Stimulated activated CD8-positive, alpha-beta memory T cell treated with anti-CD3 and anti-CD28 coated beads, Interleukin-2, amount 100 ng/mL, for 1 hour (primary cell): ENCODE measurements at places on chromosomes 7 and 10.

DNA sequence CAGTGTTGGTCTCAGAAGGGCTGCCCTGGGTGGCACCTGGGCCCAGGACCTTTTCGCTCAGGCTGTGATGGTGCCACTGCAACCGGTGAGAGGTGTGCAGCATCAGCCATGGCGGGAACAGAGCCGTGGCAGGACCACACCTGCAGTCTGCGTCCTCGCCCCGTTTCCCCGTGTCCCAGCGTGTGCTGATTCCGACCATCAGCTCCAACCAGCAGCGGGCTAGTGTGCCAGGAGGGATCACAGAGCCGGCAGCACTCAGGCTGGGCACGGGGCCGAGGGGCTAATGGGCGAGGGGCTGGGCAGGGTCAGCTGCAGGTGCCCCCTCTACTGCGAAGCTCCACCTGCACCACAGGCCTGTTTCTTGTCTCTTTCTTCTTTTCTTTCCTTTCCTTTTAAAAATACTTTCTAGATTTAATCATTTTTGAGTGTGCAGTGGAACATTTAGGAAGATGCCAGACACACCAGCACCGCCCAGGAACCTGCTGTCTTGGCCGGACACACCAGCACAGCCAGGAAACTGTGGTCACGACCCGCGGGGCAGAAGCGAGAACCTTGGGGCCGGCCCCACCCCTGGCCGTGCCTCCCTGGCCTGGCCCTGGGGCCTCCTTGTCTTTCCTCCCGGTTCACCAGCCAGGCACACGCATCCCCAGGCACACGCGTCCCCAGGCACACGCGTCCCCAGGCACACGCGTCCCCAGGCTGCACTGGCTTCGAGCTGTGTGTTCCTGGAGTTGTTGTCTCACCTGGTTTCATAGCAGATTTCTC is 34.6 kb downstream of the ADGRA1 start:
- DNase-seq, result no peak

GRCh38 chr7:132935608-132936007 is 146.3 kb downstream of the CHCHD3 start:
- no peak for DNase-seq

DNA sequence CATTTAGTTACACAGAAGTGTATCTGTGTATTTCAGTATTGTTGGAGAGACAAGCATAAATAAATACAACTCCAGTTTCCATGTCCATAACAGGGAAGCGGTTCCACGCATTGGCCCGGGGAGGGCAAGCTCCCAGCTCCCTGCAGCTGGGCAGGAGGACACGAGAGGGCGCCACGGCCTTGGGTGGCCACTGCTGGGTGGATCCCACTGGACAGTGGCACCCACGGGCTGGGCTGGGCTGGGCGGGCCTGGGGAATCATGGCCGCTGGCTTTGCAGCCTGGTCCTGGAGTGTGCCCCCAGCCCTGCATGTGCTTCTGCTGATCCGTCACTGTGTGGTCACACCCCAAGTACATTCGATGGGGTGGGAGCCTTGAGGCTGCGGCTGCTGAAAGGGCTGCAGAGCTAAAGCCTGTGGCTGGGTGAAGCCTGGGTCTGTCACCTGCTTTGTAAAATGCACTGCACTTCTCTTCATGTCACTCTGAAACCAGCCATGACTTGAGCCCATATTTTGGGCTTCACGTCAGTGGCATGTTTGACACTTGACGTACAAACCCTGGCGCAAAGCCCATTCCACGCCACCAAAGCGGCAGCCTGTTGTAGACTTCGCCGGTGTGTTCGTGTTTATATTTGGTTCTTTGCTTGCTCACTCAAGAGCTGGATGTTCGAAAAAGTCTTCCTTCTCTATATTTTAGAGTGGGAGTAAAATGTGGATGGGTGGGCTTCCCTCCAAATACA is 27.5 kb downstream of the LRRC27 start:
- no peak for DNase-seq

- no peak for DNase-seq
Observed at GRCh38 chr7:40331915-40332314, 197.1 kb downstream of the SUGCT start.

DNA sequence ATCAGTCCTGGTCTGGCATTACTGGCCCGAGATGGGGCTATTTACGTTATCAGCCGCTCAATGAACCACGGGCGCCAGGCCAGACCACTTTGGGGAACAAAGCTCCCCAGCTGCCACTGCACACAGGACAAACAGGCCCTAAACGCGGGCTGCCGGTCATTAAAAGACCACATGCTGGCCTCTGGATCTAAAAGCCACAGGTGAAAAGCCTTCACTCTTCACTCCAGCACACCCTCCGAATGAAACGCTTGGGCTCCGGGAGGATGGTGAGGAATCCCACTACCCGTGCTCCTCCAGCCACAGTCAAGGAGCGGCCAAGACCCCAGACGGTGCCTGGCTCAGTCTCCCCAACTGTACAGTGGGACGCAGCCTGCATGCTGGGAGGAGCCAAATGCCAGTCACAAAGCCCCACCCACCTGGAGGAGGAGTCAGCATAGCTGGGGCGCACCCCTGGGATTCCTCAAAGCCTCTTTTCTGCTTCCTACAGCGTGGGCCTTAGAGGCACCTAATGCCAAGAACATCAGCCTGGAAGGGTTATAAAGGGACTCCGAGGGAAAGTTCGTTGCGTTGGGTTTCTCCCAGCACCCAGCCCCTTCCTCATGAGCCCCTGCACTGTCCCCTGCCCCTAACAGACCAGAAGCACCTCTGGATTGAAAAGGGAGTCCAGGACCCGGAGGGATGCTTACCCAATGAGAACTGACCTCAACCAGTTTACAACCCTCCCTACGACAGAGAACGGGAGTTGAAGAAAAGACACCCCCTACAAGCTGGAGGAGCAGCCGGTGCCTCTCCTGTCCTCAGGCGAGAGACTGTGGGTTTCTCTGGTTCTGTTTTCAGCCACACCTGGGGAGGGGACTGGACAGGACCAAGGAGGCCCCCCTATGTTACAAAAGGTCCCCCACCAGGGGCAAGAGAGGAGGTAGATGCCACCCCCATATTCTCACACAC is 4.7 kb downstream of the PDGFA start:
- DNase-seq, result no peak

DNA sequence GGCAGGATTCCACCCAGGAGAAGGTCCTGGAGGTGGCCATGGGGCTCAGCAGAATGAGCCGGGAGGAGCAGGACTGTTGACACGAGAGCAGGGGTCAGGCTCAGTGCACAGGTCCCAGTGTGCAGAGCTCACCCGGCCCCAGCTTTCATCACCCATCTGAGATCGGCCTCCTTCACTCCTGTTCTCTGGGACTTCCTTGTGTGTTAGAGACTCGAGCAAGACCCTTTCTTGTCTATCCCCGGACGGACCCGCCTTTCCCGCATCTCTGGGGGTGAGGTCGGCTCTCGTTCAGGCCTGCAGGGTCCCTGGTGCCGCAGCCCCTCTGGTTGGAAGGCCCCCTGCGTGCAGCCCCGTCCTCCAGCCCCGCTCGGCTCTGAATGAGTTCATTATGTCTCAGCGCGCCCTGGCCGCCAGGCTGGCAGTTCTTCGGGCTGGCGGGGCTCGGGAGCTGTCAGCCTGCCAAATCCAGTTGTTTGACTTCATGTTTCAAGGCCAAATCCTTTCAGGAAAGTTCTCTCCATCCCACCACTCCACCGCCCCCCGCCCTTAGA is 127.9 kb downstream of the LHPP start:
- DNase-seq, result no peak

DNA sequence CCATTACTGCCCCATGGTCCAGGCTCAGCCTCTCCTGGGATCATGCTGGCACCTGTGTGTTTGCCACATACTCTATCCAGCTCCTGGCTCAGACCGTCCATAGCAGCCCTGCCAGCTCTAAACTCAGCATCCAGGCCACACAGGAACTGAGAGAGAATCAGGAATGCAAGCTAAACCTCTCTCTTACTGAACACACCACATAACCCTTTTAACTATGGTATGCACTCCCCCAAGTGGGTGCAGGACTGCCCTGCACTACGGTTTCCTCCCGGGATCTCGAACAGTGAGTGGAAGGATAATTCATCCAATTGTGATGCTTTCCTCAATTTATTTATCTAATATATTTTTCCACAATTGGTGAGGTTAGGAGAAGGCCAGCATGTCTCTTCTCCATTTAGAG is 17.1 kb upstream of the ZNF800 start:
- DNase-seq, result no peak

- no peak for DNase-seq
Observed at GRCh38 chr7:115086146-115086841, 164.4 kb downstream of the MDFIC start.

DNA sequence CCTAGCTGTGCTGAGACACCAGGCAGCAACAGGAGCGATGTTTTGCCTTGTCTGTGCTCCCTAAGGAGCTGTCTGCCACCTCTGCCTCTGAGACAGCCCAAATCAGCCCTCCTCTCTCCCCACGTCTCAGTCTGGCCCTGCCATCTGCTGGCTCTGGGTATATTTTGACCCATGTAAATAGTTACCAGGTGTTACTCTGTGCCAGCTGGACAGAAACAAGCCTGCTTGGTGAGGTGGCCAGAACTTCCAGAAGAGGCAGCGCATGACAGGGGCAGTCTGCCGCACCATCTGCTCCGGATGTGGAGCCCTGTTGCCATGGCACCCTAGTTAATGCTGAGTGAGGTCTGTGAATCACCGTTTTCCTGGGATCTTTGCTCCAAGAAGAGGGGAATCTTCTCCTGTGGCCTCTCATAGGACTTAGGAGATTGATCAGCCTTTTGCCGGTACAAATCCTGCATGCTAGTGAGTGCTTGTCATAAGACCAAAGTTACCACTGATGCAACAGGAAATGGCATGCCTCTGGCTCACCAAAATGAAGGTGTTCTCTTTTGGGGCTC is 31.8 kb downstream of the GSTO2 start:
- DNase-seq, result no peak

GRCh38 chr10:2410049-2410448 is 657.3 kb upstream of the PFKP start:
- no peak for DNase-seq

DNA sequence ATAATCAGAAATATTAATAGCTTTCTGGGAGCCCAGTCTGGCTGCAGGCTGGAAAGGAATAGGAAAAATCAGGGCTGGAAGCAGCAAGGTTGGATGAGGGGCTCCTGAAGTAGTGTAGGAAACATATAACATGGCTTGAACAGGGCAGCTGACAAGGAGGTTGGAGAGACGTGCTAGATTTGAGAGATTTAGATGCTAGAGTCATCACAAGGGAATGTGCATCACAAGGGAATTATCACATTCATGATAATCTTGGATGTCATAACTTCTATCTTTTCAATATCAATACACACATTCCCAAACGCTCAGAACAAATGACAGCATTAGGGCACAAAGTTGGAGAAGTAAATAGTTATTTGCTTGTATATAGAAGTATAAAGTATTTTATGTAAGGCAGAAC is 120.9 kb upstream of the EGFR start:
- no peak for DNase-seq

- DNase-seq, result no peak
Observed at GRCh38 chr10:31697271-31698180, 231.1 kb downstream of the ARHGAP12 start.

DNA sequence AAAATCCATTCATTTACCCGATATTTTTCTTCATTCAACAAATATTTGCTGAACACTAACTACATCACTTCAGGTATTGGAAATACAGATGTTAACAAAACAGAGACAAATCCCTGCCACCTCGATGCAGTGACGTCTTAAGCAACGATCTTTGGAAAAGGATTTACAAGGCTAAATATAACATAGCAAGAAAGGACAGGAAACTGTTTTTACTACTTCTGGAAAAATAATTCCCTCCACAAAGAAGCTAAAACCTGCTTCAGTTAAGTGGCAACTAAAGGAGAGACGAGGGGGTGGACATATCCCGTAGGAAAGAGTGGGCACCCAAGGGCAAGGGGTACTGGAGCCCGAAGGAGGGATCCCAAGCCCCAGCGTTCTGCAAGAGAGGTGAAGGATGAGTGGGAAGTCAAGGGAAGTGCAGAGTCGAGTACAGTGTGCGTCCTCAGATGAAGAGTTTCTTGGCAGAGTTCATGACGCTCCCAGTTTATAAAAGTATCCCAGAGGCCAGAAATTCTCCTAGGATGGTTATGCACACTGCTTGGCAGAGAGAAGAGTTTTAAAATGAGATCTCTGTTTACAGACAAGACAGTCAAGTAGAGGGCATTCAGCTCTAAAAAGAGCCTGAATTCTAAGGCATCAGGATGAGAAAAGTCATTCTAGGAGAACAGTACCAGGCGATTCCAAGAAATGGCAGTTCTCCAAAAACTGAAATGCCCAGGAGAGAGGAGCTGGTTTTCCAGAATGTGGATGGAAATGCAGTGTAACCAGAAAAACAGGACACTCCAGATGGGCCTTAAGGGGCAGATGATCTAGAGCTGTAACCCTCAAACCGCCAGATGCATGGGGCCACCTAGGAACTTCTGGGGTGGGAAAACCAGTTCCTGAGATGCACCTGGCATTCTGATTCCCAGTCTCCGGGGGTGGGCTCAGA is 97.3 kb downstream of the GRB10 start:
- DNase-seq, result no peak

DNA sequence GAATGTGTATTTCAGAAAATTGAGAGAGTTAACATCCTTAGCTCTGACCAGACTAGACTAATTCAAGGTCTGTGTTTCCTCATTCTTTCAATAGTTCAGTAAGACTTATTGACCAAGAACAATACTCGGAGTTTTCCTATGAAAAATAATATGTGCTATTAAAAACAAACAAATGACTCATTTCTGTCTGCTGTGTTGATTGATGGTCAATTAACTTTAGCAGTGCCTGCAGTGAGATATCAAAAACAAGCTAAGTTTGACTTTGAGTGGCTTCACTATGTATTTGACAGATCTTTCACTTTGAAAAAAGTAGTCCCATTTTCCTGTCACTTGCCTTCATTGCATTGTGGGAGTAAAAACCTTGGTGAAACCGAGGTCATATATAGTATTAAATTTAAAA is 91.0 kb downstream of the GNAT3 start:
- DNase-seq, result no peak

DNA sequence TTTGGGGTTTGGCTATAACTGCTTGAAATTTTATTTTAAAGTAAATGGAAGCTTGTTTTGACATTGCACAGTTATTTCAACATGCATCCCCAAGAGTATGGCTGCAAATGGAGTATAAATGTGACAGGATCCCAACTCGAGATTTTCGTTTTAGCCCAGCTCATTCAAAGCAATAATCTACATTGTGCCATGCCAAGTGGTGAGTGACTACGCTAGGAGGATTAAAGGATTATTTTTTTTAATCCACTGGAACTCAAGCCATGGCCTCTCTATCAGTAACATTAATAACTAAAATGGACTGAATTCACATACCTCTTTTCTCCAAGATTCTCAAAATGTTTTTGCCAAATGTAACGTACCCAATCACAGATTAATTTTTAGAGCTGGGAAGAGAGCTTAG is 60.6 kb upstream of the AUTS2 start:
- no peak for DNase-seq

DNA sequence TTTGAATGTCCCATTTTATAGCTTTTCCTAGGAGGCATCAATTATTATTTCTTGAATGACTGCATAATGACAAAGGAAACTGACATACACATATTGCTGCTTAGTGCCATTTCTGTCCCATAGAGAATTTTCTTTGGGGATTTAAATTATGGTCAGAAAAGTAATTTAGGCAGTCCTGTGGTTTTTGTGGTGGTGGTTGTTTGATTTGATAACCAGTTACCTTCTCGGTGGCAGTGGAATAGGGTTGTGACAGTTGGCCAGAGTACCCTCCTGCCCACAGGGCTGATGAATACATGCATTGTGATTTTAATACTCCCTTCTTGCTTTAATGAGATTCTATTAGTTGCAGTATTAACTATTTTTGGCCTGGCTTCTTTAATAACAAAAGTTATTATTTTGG is 6.6 kb upstream of the SGCE start:
- DNase-seq, result no peak
